ENCODE measurements at places on chromosomes 5 and 9.
A peak's percentile ranks its signal among the peaks of the same experiment; 100 is the strongest.

- peak; percentile 69 for DNase-seq
Measured at GRCh38 chr9:14693251-14693861, at the start of gene ZDHHC21. Gene ZDHHC21 (minus strand): TSS chr9:14693432. CDS start chr9:14674340, 19,092 bp downstream.

GRCh38 chr9:12643686-12644085 lies 49.5 kb upstream of the TYRP1 start:
- no peak for DNase-seq

DNA sequence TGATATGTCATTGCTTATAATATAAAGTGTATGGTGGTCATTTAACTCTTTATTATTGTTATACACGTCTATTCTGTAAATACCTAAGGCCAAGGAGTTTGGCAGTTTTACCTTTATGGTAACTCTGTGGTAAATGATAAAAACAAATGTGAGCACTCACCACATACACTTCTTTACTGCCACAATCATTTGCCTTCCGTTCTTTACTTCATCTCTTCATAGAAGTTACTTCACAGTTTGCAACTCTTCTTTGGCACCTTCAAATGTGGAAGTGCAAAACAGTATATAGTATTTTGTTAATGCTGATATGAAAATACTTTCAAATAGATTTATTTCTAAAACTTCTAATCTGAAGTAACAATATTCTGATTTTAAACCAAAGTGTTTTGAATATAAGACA lies 4.4 kb upstream of the MEF2C start:
- DNase-seq = no peak

- DNase-seq = no peak
Measured at GRCh38 chr5:33105521-33105941, 335.2 kb upstream of the TARS1 start.

DNA sequence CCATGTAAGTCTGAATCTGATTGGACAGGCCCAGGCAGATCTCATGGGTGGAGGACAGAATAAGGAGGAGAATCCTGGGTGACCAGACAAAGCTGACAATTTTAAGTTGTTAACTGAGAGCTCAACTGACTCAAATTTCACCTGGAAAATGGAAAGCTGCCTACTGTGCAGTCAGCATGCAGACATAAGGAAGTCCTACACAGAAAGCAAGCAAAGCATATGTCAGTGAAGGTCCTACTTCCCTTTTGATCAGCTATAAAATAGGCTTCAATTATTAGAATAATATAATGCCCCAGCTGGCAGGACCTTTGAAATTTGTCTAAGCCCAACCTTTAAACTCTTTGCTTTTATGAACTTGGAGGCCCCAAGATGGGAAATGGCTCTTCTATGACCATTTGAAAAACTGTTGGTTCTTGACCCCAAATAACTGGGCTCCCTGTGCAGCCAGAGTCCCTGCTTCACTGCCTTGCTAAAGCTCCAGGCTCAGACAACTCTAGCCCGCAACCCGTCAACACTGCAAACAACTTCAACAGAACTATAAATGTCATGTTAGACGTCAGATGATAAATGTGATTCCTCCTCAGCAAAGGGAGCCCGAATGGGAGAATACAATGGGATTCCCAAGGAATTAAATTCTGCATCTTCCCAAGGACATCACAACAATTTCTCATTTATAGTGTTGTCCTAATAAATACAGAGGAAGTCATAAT lies 118.9 kb upstream of the ADRA1B start:
- DNase-seq = no peak

- no peak for DNase-seq
Measured at GRCh38 chr9:116643691-116644090, 43.4 kb upstream of the TRIM32 start.

- DNase-seq = no peak
Measured at GRCh38 chr9:115114546-115114945, 3.4 kb downstream of the TNC start.

DNA sequence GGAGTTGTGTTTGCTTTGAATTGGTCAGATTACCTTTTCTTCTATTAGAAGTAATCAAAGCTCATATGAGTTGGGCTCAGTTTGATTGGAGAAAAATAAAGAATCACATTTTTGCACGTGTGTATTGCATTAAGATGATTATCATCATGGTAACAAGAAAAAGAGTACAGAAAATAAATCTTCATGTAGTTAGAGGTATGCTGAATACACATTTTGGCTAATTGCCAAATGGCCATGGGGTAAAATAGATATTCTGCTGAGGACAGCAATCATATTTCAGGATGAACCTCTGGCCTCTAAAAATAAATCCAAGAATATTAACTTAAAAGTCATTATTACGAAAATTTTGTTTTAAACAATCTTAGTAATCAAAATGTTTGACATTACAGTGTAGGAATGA lies 38.9 kb upstream of the GNAQ start:
- no peak for DNase-seq

DNA sequence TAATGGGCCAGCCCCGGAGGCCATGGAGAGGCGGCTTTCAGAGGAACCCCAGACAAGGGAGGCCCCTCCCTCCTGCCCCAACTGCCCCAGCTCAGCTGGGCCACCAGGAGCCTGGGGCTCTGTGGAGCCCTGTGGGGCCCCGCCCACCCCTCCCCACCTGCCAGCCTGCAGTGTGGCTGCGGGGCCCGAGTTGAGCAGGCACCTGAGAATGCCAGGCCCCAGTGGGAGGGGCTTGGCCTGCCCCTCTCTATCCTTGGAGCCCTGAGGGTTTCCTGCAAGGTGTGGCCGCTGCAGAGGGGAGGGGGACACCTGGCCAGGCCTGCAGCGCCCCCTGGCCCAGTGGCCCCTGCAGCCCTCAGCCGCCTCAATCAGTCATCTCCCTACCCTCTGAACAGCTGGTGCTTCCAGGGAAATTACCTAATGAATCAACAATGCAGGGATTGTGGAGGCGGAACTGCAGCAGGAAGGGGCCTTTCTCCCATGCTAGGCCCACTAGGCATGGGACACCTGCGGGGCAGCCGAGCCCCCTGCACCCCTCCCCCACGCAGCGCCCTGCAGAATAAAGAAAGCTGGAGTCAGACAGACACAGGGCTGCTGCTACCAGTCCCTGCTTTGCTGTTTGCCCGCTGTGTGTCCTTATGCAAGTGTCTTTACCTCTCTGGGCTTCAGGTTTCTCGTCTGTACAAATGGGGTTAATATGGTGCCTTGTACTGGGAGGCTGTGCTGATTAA lies 48.0 kb downstream of the LMX1B start:
- no peak for DNase-seq

DNA sequence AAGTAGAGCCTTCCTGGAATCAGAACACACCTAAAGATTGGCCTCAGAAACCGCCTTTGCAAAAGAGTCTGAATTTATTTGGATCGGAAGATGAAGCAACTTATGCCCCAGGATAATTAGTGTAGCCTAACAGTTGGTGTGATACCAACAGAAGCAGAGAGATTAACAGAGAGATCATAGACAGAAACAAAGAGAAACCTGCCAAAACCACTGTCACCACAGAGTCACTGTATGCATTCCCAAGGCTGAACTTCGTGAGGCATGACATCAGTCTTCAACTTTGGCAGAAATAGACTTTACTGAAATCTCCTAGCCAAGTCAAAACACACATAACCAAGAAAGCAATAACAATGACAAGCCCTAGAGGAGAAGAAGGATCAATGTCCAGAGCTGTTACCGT lies 361.8 kb downstream of the ELAVL2 start:
- DNase-seq = no peak
